Lung (tissue), 17 donors: ENCODE measurements at places on chromosomes 16 and 17. TPM values are rescaled to one million over a fixed set of nuclear protein-coding genes. Genes with fewer than 3 reads are reported as not detected.

Gene DNAI2
- total RNA-seq = 14.2 TPM

Gene ABCC12
- not detected for total RNA-seq

Gene MT4
- not detected for total RNA-seq

Gene IGF2BP1
- total RNA-seq = 0.52 TPM

Gene PIMREG
- total RNA-seq = 3.0 TPM

Gene BAIAP3
- total RNA-seq = 46.6 TPM

Gene CMTM2
- 3.7 TPM for total RNA-seq

Gene GAS2L2
- total RNA-seq = 4.6 TPM
